ENCODE measurements at places on chromosomes 2 and 18.

DNA sequence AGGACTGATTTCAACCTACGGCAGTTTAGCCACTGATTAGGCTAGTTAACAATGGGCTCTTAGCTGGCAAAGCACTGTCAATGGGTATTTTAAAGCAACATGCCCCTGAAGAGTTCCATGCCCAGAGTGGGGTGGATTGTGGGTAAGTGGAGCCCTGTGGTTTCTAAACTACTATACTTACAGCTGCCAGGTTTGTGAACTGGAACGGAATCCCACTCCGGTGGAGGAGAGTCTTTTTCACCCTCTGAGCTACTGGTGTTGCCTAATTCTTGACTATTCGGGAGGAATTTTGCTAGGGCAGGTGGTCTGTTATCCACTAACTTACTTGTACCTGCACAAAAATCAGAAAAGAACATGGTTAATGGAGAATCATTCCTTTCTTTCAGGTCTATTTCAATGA is 52.6 kb downstream of the ZAP70 start:
- DNase-seq: no peak

DNA sequence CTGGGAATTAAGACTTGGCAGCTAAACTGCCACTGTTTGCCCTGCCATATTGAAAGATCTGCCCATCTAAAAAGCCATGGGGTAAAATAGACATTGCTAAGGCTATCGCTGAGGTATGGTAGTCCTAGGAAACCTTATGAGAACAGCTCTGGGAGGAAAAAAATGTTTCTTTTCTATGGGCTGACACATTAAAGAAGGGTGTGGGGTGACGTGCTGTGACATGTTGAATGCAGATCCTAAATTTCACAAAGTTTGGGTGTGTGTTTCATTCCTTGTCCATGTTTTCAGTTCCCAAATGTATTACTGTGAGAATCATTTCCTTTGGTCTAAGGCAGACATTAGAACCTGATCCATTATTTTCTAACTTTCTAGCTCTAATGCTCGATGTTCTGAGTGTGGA is 766.4 kb downstream of the BCL11A start:
- no peak for DNase-seq

- peak; percentile 93 for DNase-seq
Measured at GRCh38 chr2:213284105-213285090, at the start of gene SPAG16. TSS of gene SPAG16 (plus strand) at chr2:213284464.

DNA sequence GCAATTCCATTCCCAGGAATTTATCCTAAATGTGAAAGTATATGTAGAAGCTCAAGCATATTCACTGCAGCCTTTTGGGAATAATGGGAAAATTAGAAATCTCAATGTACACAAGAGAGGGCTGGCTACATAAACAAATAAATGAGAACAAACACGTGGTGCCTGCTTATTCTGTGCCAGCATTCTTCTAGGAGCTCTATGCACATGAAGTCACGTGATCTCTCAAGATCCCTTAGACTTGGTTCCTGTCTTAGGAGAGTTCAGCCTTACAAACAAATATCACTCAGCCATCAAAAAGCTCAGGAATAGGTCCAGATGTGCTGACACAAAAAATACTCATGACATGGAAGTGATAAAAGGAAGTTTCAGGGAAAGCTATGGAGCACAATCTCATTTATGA is 92.9 kb upstream of the SP3 start:
- DNase-seq: no peak

DNA sequence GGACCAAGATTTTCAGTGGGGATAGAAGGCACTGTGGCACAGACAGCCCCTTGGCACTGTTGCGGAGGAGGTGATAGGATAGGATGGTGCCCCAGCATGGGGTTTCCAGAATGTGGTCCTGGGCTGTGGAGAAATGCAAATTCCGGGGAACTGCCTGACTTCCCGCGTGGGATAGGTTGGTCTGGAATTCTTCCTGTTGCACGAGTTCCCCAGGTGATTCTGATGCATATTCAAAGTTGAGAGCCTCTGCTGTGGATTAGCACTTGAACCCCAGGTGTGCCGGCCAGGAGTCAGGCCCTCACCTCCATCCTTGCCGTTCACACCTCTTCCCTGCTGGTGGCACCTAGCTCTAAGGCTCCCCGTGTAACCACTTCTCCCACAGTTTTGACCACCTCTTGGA is 15.5 kb downstream of the NCK2 start:
- DNase-seq: no peak

GRCh38 chr2:11658208-11659114 is 11.5 kb downstream of the NTSR2 start:
- DNase-seq: no peak

DNA sequence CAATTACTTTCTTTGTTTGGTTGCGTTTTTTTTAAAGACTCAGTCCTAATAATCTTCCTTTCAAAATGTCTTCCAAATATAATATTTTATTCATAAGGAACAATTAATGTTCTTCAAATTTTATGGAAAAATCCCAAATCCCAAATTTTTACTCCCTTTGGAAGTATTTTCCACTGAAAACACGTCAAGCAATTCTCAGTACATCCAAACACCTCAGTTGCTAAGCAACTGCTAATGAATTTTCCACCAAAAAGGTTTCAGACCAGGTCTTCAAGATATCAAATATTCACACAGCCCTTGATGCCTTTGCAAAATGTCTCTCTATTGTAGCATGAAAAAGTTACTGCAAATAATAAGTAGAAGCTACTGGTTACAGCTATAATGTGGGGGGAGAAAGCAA is 140.1 kb downstream of the DSEL start:
- no peak for DNase-seq

GRCh38 chr18:49842656-49843055 is 29.3 kb upstream of the ACAA2 start:
- DNase-seq: no peak

DNA sequence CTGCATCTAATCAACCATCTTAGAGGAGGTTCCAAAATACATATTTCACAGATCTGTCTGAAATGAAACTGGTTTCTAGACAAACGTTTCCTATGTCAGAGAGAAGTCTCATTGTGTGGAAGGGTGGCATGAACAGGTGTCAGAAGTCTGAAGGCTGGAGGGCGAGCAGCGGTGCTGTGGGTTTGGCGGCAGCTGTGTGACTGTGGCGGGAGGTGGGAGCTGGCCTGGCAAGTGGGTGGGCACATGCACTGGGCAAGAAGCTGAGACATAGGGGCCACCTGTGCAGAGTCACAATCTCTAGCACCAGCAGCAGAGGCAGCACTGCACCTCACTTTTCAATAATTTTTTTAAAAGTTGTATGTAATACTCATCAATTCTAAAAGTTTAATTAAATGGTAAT is 346.3 kb downstream of the DSC3 start:
- no peak for DNase-seq

DNA sequence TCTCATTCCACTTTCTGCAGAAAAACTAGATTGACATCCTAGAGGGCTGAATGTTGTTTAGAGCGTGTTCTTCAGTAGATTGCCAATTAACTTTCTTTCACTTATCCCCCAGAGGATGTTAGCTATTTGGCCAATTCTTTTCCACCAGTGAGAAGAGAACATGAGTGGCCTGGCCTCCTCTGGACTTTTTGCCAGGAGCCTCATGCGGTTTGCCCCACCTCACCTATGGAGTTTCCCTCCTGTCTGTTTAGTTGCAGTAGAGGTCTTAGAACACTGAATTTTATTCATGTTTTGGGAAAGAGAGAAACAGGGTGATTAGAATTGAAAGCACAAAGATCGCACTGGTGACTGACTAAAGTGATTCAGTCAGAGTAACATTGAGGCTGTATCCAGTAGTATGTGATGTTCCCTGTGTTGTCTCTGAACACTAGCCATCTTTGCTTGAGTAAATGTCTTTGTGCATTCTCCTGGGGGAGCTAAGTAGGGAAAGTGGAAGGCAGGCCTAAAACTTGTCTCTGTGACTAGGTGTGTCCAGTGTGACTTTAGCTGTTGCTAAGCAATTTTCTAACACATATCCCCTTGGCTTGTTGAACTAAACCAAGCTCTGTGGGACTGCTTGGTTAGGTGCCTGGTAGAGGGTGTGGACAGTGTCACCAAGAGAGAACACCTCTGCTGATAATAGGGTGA is 34.0 kb downstream of the UGP2 start:
- DNase-seq: no peak

DNA sequence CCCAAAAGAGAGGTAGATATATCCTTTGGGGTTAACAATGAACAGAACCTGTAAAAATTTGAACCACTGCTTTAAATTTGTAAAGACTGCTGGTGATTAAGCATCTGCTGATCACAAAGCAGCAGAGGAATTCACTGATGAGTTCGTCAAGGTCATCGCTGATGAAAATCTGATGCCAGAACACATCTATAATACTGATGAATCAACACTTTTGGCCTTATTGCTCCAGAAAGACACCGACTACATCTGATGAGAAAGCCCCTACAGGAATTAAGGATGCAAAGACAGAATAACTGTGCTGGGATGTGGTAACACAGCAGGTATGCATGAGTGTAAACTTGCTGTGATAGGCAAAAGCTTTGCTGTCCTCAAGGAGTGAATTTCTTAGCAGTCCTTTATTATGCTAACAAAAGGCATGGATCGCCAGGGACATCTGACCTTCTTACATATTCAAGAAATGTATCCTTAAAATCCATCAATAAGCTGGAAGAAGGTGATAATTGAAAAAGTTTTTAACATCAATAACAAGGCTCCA is 30.5 kb upstream of the SGPP2 start:
- no peak for DNase-seq

- no peak for DNase-seq
Measured at GRCh38 chr2:31413862-31414550, 536 bp downstream of the XDH start.

- no peak for DNase-seq
Measured at GRCh38 chr2:48328942-48329723, 200.8 kb upstream of the STON1 start.

DNA sequence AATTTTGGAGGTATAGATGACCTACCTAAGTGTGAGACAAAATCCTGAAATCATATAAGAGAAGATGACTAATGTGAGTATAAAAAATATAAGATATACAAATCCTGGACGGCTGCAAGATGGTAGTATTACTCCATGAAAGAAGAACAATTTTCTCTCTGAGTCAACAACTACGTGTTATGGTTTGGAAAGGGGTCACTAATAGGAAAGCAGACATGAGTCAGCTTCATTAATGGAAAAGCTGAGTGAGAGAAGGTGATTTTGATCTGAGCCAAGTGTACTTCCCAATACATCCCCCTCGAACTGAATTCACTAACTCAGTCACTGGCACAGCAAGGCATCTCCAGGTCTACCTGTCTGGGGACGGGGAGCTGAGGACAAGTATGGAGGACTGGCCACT is 20.1 kb upstream of the SELENOI start:
- no peak for DNase-seq

DNA sequence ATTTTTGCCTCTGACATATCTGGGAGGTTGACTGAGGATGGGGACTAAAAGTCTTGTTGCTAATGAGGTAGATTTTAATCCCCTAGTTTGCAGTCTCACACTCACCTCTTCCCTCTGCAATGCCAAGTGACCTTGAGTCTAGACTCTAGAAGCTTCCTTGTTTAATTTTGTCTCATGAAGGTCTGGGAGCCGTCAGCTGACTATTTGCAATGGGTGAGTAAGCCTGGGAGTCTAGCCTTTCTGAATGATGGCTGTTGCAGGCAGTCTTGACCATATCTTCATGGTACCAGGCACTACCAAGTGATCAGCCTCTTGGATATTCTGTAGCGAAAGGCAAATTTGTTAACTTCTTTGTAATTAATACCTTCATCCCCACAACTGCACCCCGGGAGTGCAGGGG is 61.2 kb downstream of the ARHGAP15 start:
- DNase-seq: no peak

DNA sequence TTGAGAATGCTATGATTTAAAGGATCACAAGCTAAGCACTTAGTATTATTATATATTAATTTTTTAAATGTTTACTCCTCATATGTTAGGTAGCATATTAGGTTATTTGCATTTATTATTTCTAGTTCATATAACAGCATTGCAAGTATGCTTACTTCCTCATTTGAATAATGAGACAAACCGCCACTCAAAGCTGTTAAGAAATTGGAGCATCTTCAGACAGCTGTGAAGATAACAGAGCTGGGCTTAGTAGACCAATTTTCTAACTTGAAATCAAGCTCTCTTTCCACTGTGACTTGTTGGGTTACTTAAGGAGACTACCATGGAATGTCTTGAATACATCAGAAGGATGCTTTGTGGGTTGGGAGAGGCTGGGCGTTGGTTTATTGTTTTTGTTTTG is 139.3 kb downstream of the ASXL3 start:
- DNase-seq: no peak

DNA sequence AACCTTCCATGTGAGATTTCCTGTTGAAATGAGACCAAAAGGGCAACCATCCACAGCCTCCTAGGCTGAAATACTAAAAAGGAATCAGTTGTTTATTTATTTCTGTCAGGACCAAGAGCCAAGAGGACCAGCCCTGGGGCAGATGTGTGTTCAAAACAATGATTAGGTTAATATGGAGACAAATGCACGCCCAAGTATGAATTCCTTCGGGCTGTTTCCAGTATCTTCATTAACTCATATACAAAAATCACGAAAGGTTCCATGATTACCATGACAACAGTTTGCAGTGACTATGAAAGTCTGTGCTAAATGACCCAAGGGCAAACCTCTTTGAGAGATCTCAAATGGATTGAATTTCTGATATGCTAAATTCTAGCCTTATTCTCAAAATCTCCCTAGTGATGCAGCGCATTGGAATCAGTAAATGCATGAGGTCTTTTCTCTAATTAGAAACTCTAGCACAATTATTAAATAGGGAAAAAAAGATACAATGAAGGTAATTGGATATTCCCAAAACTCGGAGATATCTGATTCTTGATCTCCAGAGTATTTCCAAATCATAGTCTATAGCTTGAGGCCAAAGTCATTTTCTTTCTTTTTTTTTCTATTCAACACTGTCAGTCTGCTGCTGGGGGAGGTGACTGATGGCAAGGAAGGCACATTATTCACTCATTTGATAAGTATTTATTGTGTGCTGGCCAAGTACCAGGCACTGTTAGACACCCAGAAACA is 35.6 kb downstream of the VIT start:
- no peak for DNase-seq

- no peak for DNase-seq
Measured at GRCh38 chr2:45741161-45741850, 89.8 kb downstream of the PRKCE start.

DNA sequence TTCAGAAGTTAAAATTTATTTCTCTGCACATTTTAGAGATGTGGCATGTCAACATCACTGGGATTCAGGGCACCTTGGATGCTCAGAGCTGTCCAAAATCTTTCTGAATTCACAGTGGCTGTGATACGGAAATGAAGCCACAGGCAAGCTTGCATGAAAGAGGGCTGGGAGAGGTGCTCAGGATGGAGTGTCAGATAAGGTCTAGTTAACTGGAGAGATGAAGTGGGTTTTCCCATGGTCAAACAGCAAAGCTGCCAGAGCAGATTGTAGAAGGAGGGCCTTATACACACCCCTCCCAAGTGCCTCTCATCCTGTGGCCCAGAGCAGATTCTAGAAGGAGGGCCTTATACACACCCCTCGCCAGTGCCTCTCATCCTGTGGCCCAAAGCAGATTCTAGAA is 286.8 kb upstream of the PXDN start:
- no peak for DNase-seq

- no peak for DNase-seq
Measured at GRCh38 chr2:121210691-121211090, 74.3 kb downstream of the TFCP2L1 start.

Measured in activated CD4-positive, CD25-positive, alpha-beta regulatory T cell (primary cell).